ENCODE measurements at places on chromosomes 1 and 21.

DNA sequence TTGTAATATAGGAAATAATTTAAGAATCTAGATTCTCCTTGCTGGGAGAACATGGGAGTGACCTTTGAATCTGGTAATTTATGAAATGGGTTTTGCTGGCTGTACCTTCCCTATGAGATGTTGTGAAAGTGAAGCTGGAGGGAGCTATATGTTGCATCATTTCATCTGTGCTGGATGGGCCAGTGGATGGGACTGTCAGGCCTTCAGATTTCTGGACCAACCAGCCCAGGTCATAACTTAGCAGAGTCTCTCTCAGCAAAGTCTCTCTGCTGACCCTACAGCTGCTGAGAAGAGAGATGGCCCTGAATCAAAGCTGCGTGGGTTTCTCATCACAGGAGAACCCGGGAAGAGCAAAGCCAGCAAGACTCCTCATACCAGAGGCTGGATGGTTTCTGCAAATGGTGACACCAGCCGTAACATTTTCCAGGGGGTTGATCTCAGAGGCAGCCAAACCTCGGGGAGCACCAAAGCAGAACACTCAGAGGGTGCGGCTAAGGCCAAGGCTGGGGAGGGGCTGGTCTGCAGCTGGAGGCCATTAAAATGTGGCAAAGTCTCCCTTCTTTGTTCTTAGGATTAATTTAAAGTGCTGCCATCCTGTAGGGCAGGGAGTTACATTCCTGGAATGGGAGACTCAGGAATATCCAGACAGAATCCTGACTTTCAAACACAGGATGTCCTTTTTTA is 18.2 kb upstream of the PTGFRN start:
- no peak for DNase-seq

DNA sequence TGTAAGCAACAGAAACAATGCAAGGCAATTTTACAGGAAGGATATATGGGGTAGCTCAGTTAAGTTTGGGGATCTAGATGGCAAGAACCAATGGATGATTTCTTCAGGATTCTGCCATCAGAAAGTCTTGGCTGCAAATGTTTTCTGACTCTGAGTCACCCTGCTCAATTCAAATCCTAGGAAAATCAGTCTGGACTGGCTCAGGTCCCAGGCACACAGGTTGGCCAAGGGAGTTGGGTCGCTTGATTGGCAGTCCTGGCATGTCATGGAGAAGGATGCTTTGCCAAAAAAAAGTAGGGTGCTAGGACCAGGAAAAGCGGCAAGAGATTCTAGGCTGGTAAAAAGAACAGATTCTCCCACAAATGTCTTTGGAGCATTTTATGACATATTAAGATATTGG is 28.9 kb upstream of the S1PR1 start:
- no peak for DNase-seq

- DNase-seq: peak; percentile 2
These were observed 8.8 kb downstream of the ADCY10 start for GRCh38 chr1:167905182-167905581.

DNA sequence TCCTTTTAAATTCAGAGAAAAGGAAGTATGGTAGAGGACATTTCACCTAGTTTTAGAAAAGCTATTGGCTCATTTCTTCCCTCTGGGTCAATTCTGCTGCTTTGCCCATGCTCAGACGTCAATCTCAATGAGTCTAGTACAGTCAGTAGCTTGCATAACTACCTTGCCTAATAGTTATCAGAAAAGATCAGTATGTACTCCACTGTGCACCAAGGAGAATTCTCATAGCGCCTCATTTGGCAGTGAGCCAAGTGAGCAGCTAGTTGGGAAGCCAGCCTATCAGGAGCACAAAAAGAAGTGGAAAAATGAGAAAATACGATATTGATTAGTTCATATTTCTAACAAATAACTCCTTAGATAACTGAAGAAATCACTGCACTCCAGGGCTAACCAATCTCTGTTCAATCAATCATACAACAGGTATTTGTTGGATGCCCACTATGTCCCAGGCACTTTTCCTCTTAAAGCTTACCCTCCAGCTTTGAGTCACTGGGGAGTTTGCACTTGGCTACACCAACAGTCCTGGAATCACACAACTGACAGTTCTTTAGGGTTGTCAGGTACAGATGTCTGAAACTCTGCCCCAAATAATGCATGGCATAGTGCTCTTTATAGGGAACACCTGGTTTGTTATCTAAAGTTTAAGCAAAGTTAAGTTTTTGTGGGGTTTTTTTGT is 50.2 kb downstream of the PRDX6 start:
- DNase-seq: no peak

DNA sequence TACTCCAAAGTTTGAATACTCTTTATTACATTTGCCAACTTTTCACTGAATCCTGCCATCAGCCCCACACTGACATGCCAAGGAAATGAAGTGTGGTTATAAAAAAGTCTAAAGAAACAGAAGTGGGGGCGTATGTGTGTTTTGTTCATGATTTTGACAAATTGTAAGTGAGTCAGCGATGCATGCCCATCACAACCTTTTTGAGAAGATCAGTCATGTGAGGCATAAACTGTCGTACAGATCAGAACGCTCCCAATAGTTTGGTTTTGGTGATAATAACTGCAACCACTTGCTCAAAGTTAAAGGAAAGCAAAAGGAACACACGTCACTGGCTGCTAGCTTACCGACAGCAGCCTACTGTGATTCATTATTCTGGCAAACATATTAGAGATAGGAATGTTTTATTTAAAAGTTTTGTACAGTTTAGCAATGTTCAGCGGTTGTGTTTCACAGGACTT is 95.6 kb downstream of the RGS2 start:
- no peak for DNase-seq

- DNase-seq: peak; percentile 95
These were observed 42.5 kb upstream of the CLIC4 start for GRCh38 chr1:24702511-24703293.

- peak; percentile 82 for DNase-seq
These were observed at the start of gene COL9A2 for GRCh38 chr1:40316595-40317393. COL9A2 (minus strand) TSS chr1:40317286; CDS start chr1:40317197, 89 bp downstream.

DNA sequence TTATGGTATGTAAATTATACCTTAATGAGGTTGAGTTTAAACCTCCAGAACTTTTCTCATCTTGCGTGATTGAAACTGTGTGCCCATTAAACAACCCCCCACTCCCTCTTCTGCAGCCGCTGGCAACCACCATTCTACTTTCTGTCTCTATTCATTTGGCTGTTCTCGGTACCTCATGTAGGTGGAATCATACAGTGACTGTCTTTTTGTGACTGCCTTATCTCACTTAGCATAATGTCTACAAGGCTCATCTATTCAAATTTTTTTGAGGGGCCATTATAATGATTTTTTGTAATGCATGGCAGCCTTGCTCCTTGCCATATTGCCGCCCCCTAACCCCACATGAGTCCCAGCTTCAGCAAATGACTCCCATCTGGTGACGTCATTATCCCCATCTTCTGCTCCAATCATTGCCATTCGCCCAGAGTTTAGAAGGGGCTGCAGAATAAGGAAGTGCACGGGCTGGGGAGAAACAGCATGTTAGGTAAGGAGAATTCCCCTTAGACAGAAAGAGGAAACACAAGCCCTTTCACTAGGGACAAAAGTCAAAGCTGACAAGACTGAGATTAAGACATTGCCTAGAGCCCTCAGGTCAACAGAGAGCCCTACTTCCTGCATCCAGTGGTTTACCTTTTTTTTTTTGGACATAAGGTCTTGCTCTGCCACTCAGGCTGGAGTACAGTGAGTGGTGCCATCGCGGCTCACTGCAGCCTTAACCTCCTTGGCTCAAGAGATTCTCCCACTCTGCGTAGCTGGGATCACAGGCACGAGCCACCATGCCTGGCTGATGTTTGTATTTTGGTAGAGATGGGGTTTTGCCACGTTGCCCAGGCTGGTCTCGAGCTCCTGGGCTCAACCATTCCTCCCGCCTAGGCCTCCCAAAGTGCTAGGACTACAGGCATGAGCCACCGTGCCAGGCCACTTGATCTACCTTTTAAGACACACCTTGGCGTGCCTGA is 78.4 kb upstream of the ERRFI1 start:
- DNase-seq: no peak

DNA sequence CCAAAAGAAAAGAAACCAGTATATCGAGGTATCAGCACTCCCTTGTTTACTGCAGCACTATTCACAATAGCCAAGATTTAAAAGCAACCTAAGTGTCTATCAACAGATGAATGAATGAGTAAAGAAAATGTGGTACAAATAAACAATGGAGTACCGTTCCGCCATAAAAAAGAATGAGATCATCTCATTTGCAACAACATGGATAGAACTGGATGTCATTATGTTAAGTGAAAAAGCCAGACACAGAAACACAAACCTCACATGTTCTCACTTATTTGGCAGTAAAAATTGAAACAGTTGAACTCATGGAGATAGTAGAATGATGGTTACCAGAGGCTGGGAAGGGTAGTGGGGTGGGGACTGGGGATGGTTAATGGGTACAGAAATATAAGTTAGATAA is 4.3 kb upstream of the GNG5 start:
- DNase-seq: no peak

DNA sequence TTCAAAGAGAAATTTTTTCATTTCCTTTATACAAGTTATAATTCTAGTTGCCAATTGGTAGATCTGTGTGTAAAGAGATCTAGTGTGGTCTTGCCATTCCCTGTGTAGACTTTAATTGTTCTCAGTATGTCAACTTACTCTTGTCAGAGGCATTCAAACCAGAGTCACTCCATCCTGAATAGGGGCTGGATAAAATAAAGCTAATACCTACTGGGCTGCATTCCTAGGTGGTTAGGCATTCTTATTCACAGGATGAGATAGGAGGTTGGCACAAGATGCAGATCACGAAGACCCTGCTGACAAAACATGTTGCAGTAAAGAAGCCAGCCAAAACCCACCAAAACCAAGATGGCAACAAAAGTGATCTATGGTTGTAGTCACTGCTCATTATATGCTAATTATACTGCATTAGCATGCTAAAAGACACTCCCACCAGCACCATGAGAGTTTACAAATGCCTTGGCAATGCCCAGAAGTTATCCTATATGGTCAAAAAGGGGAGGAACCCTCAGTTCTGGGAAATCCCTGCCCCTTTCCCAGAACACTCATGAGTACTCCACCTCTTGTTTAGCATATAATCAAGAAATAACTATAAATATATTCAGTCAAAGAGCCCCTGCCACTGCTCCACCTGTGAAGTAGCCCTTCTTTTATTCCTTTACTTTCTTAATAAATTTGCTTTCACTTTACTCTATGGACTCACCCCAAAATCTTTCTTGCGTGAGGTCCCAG is 74.0 kb upstream of the ADAMTS5 start:
- no peak for DNase-seq

DNA sequence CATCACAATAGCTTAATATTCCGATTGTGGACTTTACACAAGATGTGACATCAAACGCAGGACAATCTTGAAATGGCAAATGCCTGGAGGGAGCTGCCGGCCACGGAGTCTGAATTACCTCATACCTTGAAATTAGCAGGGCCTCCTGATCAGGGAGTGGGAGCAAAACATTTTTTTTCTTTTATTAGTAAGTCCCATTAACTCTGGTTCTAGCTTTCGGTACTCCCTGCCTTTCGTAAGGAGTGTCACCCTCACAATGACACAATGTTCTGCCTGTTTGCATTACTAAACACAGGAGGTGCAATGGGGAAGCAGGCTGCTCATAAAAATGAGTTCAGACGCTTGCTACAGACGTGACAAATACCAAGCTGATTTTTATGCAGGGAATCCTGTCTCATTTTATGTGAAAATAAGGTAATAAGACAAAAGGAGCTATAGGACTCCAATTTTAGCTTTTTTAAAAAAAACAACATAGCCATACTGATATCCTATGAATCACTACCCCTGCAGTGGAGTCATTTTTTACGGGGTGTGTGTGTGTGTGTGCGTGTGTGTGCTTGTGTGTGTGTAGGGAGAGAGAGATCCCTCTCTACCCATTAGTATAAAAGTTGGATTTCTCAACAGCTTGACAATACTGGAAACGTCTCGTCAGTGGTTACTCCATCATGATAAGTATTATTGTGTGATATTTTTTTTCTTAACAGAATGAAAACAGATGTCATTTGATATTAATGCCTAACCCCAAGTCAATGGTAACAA is 205.1 kb upstream of the RUNX1 start:
- no peak for DNase-seq

DNA sequence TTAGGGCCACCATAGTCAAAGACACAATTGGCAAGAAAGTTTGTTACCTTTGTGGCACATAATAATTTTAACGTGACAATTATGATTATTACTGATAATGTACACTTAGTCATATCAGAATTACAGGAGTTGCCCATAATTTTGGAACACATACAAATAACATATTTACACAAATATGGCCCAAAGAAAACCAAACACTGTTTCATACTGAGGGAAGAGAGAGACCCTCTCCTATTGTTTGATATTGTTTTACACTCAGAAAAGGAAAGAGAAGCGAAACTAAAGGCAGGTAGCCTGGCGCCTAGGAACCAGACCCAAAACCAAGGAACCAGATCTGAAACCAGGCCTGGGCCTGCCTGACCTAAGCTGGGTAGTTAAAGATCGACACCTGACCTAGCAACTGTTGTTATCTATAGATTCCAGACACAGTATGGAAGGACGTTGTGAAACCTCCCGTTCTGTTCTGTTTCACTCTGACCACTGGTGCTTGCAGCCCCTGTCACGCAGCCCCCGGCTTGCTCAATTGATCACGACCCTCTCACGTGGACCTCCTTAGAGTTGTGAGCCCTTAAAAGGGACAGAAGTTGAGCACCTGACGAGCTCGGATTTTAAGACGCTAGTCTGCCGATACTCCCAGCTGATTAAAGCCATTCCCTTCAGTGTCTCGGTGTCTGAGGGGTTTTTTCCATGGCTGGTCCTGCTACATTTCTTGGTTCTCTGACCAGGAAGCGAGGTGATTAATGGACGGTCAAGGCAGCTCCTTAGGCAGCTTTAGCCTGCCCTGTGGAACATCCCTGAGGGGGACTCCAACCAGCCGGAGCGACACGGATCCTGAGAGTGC is 27.9 kb downstream of the C1orf115 start:
- no peak for DNase-seq

DNA sequence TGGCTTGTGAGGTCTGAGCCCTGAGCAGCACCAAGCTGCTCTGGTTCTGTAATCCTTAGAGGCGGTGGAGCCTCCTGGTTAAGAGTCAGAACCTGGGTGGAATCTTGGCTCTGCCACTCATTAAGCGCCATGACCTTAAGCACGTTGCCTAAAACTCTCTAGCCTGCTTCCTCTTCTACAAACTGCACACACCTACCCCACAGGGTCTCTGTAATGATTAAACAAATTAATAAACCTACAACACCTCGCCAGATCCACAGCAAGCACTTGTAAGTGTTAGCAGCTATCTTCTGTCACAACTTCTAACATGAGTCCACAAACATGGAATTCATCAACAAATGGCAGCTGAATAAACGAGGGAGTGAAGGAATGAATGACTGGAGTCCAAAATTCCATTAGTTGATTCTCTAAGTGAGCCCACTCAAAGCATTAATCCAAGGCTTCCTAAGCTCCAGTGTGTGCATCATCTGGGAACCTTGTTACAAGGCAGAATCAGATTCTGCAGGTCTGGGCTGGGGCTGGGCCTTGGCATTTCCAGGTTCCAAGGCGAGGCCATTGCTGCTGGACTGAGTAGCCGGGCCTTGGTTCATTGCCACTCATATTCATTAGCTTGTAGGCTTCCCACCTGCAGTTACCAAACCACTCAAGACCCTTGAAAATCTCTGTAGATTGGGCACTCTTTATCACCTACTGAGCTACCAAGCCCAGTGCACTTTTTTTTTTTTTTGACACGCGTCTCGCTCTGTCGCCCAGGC is 168.6 kb downstream of the HIVEP3 start:
- no peak for DNase-seq
